Testis (tissue), 5 donors: ENCODE measurements at places on chromosomes 16 and 17.
A peak's percentile ranks its signal among the peaks of the same experiment; 100 is the strongest.

- peak; percentile 68 for DNase-seq
Measured at GRCh38 chr17:60577147-60577915, 22.7 kb upstream of the PPM1D start.

DNA sequence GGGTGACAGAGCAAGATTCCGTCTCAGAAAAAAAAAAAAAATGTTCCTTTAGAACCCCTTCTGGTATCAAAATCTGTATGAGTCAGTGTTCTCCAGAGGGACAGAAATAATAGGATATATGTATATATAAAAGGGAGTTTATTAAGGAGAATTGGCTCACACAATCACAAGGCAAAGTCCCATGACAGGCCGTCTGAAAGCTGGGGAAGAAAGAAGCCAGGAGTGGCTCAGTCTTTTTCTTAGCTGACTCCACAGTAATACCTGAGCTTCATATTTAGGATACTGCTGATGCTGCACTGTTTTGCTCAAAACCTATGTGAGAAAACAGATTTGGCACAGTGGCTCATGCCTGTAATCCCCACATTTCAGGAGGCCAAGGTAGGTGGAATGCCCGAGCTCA lies 22.5 kb downstream of the ZZEF1 start:
- no peak for DNase-seq

- no peak for DNase-seq
Measured at GRCh38 chr16:81443688-81444447, 740 bp upstream of the CMIP start.

DNA sequence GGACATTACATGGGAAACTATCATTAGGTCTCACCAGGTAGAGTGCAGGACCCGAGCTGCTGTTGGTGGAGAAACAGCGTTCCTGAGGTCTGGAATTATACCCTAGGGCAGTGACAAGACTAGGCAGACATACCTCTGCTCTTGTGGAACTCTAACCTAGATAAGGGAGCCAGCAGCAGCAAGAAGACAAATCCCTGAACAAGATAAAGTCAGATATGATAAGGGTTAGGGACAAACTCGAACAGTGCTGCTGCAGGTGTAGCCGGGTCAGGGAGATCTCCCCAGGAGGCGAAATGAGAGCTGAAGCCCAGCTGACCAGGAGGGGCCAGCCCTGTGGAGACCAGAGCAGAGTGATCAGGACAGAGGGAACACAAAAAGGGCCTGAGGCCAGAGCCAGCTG lies 34.7 kb downstream of the ARSG start:
- DNase-seq, result no peak

- DNase-seq, result peak; percentile 69
Measured at GRCh38 chr17:39026980-39027451, 59.8 kb upstream of the FBXO47 start.
